Activated naive CD8-positive, alpha-beta T cell treated with anti-CD3 and anti-CD28 coated beads, Interleukin-2, amount 50 U/mL, for 16 hours (primary cell): ENCODE measurements at places on chromosomes 11 and 22.

DNA sequence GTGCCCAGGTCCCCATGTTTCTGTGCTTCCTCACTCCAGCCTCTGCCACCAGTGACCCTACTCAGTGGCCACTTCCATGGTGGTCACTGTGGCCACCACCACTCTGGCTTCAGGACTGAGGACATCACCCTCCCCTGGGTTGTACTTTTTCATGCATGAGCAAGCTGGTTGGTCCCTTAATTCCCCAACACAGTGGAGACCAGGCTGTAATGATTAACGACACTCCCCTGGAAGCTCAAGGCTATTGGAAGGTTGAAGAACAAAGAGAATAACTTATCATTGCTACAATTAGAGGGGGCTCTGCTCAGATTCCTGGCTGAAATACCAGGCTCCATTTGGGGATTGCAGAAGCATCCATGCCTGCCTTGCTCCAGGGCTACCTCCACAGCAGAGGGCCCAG lies 10.5 kb downstream of the PLAAT4 start:
- DNase-seq, result no peak

DNA sequence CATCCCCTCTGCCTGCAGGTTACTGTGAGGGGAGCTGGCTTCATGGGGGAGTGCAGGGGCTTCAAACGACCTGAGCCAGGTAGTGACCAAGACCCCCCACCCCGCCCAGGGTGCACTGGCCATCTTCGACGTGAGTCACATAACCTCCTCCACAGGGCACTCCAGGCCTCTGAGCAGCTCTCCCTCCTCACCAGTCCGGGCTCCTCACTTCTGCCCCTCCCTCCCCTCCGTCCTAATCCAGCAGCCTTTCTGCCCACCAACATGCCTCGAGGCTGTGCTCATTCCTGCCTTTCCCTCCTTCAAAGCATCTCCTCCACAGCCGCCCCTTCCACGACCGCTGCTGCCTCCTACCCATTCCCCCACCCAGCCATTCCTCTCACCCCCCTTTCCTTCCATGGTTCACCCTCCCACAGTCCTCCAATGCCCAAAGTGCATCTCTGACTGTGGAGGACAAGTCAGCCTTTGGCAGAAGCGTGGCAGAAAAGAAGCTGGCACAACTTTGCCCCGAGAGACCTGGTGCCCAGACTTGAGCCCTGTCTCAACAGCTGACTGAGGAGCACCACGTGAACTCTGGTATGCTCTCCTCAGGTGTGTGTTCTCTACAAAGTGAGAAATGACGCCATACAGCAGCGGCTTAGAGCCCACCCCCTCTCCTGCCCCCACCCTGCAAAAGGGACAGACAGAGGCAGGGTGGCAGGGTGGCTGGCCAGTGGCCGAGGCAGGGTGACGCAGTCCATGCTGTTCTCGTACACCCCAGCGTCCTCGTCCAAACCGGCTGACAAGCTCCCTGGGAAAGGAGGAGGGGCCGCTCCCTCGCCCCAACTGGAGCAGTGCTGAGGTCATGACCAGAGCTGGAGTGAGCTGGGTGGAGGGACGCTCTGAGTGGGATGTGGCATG lies 30.4 kb downstream of the OPCML start:
- no peak for DNase-seq

DNA sequence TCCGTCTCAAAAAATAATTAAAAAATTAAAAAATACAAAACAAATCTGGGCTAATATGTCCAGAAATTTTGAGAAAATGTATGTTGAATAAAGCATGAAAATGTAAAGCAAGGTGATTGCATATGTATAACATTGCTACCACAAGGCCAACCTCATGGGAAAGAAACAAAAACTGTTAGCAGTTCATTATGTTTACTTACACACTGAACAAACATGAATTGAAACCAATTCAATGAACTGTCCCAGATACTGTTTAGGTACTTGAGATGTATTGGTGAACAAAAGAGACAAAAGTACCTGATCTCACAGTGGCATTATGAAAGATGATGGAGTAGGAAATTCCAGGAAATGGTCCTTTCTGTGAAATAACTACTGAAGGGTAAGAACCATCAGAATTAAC lies 43.8 kb upstream of the IGLL5 start:
- no peak for DNase-seq

DNA sequence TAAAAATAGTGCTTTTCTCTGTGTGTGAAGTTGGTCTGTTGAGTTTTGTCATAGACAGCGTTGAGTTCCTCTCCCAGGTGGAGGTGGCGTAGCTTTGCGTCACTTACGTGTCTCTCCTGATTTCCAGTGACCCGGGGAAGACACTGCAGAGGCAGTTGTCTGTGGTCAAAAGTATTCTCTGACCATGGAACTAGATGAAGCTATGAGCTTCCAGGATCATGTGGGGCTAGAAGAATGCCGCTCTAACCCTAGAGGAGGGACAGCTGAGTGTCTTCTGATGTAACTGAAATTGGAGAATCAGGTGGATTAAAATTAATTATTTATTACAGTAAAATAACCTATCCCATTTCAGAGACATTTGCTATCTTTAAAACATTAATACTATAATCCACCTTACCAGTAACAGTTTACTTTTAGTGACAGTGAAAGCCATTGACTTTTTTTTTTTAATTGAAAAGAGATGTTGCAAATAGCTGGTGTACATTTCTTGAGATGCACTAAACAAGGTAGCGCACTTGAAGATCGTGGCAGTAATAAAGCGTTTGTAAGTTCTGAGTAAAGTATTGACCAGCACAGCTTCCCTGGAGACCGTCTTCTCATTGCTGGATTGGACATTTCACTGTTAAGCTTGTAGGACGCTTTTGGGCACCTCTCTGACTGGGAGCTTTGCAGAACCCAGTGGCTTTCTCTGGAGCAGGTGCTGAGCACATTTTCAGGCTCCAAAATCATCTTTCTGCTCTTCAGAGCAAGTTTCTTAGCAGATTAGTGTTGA lies 9.7 kb downstream of the CAT start:
- no peak for DNase-seq

GRCh38 chr11:86162239-86162638 lies 82.3 kb upstream of the EED start:
- DNase-seq, result no peak

DNA sequence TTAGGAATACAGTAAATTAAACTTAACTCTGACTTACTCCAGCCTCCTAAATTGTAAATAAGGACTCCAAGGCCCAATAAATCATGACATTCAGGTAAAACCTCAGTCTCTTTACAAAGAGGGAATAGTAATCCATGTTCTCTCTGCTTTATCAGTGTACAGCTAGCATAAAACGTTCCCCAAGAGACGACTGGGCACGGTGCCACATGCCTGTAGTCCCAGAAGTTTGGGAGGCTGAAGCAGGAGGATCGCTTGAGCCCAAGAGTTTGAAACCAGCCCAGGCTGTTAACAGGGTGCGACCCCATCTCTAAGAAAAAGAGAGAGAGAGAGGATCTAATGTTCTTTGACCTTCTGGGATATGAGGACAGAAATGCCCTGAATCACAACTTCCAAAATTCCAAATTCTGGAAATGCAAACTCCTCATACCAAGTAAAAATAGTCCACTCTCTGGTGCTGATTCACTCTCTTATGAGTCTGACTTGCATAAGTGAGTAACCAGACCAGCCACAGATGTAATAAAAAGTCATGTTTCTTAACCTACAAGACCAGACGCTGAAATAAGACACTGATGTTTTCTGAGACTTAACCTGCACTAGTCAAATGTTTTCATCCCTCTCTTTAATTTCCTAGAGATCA lies 25.5 kb downstream of the NNMT start:
- DNase-seq, result no peak

DNA sequence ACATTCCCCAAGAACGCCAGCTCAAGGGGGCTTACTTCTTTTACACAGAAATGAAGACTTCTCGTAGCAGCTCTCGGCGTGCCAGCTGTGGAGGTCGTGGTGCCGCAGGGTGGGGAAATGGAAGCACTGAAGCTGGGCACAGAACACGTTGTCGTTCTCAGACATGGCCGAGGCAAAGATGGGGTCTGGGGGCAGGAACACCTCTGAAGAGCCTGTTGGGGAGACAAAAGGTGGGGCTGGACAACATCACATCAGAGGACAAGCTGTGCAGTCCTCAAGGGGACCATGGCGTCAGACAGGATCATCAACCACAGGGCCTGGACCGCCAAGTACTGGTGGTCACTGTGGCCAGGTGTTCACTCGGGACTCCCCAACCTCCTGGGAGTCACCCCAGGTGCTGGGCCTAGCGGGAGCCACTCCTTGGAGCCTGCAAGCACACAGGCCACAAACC lies 65.2 kb downstream of the DGCR2 start:
- DNase-seq, result no peak

- DNase-seq, result no peak
Observed at GRCh38 chr11:13354335-13354734, 76.7 kb downstream of the BMAL1 start.

GRCh38 chr11:126440276-126440675 lies 84.8 kb downstream of the ST3GAL4 start:
- DNase-seq, result no peak
